Activated CD8-positive, alpha-beta T cell treated with anti-CD3 and anti-CD28 coated beads, Interleukin-2, amount 10 ng/mL, durations not matched to agents 7 days and 5 days (primary cell): ENCODE measurements at places on chromosomes 6 and 20. TPM values are rescaled to one million over a fixed set of nuclear protein-coding genes. Genes with fewer than 3 reads are reported as not detected.

The ATAT1 gene
- 10.5 TPM for total RNA-seq

The KIF25 gene
- total RNA-seq, result not detected

The ARMC12 gene
- total RNA-seq, result 0.37 TPM

The CD93 gene
- total RNA-seq, result 0.73 TPM

The ULBP2 gene
- 0.40 TPM for total RNA-seq

The CFB gene
- 0.58 TPM for total RNA-seq

The PI16 gene
- total RNA-seq, result 0.63 TPM

The EPPIN gene
- not detected for total RNA-seq

The SLC4A11 gene
- total RNA-seq, result 2.8 TPM

The CTAGE9 gene
- not detected for total RNA-seq

The PSMF1 gene
- 150 TPM for total RNA-seq

The TRIM38 gene
- 19.1 TPM for total RNA-seq

The PKIB gene
- 0.76 TPM for total RNA-seq

The PLA2G7 gene
- not detected for total RNA-seq

The CAGE1 gene
- total RNA-seq, result 0.16 TPM

The ENPP5 gene
- total RNA-seq, result not detected

The ABCC10 gene
- total RNA-seq, result 38.8 TPM

The FHL5 gene
- not detected for total RNA-seq

The TNF gene
- total RNA-seq, result 53.4 TPM

The TRAM2 gene
- total RNA-seq, result 1.4 TPM

The HLA-G gene
- total RNA-seq, result 2.9 TPM

The LINC00237 gene
- not detected for total RNA-seq
